Kidney (tissue), 22 donors: ENCODE measurements at places on chromosomes 2 and 18. TPM values are rescaled to one million over a fixed set of nuclear protein-coding genes. Genes with fewer than 3 reads are reported as not detected.

DNA sequence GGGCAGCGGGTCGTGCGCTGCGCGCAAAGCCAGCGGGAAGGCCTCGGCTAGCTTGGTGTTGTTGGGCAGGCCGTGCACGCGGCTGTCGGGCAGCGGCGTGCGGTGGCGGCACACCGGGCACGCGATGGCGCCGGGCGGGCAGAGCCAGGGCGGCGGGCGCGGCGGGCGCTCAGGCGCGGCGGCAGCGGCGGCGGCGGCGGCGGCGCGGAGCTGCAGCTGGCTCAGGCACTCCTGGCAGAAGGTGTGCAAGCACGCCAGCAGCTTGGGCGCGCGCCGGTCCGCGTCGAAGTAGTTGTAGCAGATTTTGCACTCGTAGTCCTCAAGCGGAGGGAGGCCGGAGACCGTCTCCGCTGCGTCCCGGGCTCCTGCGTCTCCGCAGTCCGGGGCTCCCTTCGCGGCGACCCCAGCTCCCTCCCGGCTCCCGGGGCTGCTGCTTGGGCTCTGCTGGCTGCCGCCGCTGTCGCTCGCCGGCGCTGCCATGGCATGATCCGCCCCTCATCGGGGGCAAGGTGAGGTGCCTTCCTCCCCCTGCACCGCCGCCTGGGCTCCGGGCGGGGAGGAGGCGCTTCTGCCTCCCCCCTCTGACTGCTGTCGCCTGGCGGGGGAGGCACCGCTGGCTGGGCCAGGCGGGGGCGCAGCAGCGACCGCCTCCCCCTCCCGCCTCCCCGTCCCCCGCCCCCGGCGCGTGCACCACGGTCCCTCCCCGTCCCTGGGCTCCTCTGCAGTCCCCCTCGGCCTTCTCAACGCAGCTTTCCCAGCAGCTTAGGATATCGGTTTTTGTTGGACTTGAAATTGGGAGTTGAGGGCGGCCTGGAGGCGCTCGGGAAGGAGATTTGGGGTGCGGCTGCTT is 21.0 kb upstream of the PAX3 start:
- H3K27ac ChIP-seq: no peak overlapping the region
- peak; percentile 80 for DNase-seq
- H3K4me1 ChIP-seq: no peaks in the 10 kb centered on the region
- no peaks in the 10 kb centered on the region for H3K36me3 ChIP-seq
- H3K4me3 ChIP-seq: peak overlapping the region; percentile 56

GRCh38 chr2:118826093-118826492 is 21.4 kb downstream of the EN1 start:
- no peak overlapping the region for H3K4me3 ChIP-seq
- DNase-seq: no peak
- no peaks in the 10 kb centered on the region for H3K36me3 ChIP-seq
- H3K27ac ChIP-seq: no peak overlapping the region

The IL36A gene
- not detected for total RNA-seq

DNA sequence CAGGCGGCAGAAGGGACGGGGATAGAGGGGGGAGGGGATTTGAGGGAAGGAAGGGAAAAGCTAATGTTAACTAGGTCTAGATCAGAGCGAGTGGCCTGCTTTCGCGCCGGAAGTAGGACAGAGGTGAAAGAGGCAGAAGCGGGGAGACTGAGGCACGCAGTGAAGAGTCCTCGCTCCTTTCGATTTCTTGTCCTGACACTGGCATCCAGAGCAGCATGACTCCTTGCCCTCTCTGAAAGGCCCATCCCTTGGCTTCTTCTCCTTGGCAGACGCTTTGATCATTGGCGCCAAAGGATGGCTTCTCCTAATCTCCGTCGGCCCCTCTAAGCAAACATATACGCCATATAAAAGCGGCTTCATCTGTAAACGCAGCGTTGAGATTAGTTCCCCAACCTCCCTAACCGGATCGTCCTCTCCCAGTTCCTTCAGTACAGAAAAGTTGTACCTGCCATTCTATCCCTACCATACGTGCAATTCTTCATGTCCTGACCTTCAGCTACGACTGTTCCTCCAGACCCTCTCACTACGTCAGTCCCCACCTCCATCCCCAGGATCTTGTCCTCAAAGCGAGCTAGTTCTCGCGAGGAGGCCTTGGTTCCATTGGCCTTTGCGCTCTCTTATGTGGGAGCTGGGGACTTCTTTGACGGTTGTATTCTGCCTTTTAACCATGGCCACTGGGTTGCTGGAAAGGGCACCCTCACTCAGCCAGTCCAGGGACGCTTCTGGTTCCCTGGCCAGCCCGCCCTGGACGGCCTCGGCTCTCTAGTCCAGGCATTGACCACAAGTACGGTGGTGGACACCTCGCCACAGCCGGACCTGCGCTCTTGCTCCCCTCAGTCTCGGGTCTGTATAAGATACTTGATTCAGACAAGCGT is 857 bp upstream of the NEUROD1 start:
- DNase-seq: no peak
- no peak overlapping the region for H3K4me3 ChIP-seq
- no peak overlapping the region for H3K27ac ChIP-seq
- H3K4me1 ChIP-seq: no peaks in the 10 kb centered on the region

The ACMSD gene
- 44.0 TPM for total RNA-seq

- H3K27me3 ChIP-seq: no peaks in the 10 kb centered on the region
- peak; percentile 67 for DNase-seq
- H3K4me1 ChIP-seq: no peaks in the 10 kb centered on the region
Observed at GRCh38 chr18:62939433-62939832, 224.1 kb downstream of the PHLPP1 start.

DNA sequence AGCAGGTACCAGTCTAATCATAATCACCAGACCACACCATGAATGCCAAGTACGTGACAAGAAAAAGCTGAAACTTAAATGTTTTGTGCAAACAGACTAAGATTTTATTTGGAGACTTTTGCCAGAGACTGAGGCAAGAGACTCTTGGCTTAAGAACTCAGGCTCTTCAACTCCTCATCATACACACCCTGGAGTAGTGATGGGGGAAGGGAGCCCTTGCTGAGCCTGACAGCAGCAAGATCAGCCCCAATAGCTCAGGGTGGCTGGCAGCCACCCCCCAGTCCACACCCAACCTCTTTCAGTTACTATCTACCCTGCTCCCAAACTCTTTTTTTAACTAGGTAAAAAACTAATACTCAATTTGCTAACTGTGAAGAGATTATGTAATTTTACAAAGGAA is 114.8 kb downstream of the CCBE1 start:
- DNase-seq: no peak
- no peak overlapping the region for H3K27ac ChIP-seq
- H3K4me3 ChIP-seq: no peak overlapping the region
- no peaks in the 10 kb centered on the region for H3K27me3 ChIP-seq

The PIEZO2 gene
- 4.1 TPM for total RNA-seq

DNA sequence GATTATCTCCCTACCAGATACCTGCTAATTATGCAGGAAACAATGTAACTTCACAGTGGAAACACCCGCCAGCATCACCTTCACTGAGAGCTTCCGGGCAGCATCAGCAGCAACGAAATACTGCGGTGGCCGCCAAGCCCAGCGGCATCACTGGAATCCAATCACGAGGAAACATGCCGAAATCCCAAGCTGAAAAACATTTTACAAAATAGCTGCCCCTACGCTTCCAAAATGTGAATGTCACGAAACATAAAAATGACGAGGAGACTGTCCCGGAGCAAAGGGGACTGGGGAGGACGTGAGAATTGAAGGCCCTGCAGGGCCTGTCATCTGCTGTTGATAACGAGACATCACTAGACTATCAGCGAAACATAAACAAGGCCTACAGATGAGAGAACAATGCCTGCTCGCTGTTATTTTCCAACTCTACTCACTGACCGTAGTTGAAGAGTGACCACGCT is 82.6 kb downstream of the HDAC4 start:
- H3K27me3 ChIP-seq: no peaks in the 10 kb centered on the region
- H3K36me3 ChIP-seq: no peaks in the 10 kb centered on the region
- H3K4me3 ChIP-seq: no peak overlapping the region
- no peak overlapping the region for H3K27ac ChIP-seq
- peaks cover 4% of the 10 kb centered on the region for H3K4me1 ChIP-seq
- DNase-seq: no peak

DNA sequence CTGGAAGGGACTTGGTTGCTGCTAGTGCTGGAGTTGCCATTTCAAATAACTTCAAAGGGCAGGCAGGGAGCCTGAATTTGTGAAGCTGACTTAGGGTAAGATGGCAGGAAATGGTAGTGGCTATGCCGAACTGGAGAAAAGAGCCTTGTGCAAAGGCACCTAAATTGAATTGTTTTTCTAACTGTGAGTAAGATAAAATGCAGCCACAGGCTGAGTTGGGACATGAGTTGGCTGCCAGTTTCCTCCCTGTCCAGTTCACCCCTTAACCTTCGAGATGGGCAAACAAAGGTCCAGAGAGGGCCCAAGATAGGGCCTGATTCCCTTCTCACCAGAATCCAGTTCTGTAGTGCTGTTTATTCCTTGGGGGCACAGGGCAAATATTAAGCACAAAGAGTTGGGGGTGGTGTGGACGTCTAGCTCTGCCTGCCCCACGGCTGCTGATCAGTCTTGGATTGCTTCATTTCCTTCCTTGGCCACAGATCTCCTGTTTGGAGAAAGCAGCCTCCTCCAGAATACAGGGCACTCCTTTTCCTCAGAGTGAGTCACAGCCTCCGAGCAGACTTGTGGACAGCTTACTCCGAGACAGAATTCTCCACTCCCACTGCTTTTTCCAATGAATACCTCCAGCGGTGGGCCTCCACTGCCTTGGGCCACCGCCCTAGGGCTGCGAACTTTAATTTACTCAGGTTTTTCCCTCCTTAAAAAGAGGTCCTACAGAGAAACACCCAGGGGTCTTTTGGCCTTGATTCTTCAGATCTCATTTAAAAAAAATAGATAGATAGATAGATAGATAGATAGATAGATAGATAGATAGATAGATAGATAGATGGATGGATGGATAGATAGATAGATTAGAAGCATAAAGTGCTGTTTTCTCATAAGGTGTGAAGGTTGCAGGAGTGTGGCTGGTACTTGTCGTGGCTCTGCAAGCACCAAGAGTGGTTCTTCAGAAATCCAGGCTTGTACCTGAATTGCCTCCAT is 18.4 kb upstream of the SLC20A1 start:
- no peaks in the 10 kb centered on the region for H3K27me3 ChIP-seq
- peak overlapping the region; percentile 56 for H3K27ac ChIP-seq
- H3K36me3 ChIP-seq: no peaks in the 10 kb centered on the region
- H3K4me3 ChIP-seq: no peak overlapping the region
- peaks cover 3% of the 10 kb centered on the region for H3K4me1 ChIP-seq

The NEB gene
- total RNA-seq: 0.88 TPM

The MOGAT1 gene
- not detected for total RNA-seq

The BMP10 gene
- not detected for total RNA-seq

The PTPRN gene
- not detected for total RNA-seq

DNA sequence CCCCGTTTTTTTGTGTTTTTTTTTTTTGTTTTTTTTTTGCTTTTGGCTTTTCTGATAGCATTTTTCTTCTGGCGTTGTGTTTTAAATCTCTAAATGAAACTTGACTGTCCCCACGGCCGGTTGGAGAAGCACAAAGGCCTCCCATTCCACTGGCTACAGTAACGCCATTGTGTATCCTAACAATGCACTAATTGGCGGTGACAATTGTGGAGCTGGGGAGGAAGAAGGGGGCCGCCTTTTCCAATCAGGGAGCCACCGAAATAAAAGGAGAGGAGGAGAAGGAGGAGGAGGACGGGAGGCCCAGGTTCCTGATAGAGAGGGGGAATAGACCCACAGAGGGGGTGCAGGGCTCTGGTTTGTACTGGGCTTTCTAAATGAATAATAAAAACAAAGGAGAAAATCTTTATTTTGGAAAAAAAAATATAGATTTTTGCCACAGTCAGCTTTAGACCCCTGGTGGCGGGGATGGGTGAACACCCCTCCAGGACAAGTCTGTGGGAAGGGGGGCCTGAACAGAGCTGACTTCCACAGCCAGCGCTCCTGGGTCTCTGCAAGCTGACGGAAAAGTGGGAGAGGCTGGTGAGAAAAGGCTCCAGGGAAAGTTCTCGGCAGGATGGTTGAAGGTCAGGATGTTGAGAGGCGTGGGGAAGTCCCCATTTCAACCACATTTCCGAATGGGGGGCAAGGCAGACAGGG is 43.7 kb upstream of the FZD5 start:
- DNase-seq: no peak
- H3K27me3 ChIP-seq: no peaks in the 10 kb centered on the region
- H3K4me3 ChIP-seq: no peak overlapping the region
- no peak overlapping the region for H3K27ac ChIP-seq
- no peaks in the 10 kb centered on the region for H3K4me1 ChIP-seq

- no peak for DNase-seq
- H3K36me3 ChIP-seq: no peaks in the 10 kb centered on the region
- H3K4me3 ChIP-seq: no peak overlapping the region
- H3K27ac ChIP-seq: peak overlapping the region; percentile 7
- H3K4me1 ChIP-seq: peaks cover 2% of the 10 kb centered on the region
Observed at GRCh38 chr2:106579750-106580197, 92.6 kb downstream of the CD8B2 start.

The CACNB4 gene
- total RNA-seq: 2.2 TPM

GRCh38 chr2:59223742-59224141 is 982.6 kb upstream of the FANCL start:
- no peaks in the 10 kb centered on the region for H3K4me1 ChIP-seq
- H3K4me3 ChIP-seq: no peak overlapping the region
- no peak overlapping the region for H3K27ac ChIP-seq

DNA sequence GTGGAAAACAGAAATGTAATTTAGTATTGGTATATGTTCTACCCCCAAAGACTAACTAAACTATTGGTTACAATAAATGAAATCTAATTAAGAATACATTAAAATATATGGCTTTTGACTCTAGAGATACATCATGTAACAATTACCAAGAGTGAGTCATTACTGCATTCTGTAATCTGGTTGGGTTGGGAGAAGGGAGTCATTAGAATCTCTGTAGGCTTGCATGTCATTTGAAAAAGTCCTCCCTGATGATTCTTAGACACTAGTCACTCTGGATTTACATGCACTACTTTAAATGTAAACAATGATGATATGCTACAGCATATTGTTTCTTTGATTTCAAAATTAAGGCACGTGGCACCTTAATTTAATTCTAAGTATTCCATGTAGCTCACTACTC is 293.4 kb upstream of the CHST9 start:
- no peaks in the 10 kb centered on the region for H3K36me3 ChIP-seq
- DNase-seq: no peak
- H3K27me3 ChIP-seq: no peaks in the 10 kb centered on the region
- no peak overlapping the region for H3K4me3 ChIP-seq
- no peak overlapping the region for H3K27ac ChIP-seq
- no peaks in the 10 kb centered on the region for H3K4me1 ChIP-seq

DNA sequence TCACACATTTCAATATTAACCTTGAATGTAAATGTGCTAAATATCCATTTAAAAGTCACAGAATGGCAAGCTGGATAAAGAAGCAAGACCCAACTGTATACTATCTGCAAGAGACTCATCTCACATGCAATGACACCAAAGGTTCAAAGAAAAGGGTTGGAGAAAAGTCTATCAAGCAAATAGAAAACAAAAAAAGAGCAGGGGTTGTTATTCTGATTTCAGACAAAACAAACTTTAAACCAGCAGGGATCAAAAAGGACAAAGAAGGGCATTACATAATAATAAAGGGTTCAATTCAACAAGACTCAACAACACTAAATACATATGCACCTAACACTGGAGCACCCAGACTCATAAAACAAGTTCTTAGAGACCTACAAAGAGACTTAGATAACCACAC is 14.5 kb upstream of the UNC80 start:
- no peak overlapping the region for H3K27ac ChIP-seq
- no peaks in the 10 kb centered on the region for H3K4me1 ChIP-seq
- no peaks in the 10 kb centered on the region for H3K27me3 ChIP-seq
- no peak overlapping the region for H3K4me3 ChIP-seq
- no peak for DNase-seq
